ENCODE measurements at places on chromosomes 11 and 22. TPM values are rescaled to one million over a fixed set of nuclear protein-coding genes. Genes with fewer than 3 reads are reported as not detected.

GRCh38 chr11:35412285-35412684, 7.1 kb downstream of the SLC1A2 start:
- no peak for DNase-seq

DNA sequence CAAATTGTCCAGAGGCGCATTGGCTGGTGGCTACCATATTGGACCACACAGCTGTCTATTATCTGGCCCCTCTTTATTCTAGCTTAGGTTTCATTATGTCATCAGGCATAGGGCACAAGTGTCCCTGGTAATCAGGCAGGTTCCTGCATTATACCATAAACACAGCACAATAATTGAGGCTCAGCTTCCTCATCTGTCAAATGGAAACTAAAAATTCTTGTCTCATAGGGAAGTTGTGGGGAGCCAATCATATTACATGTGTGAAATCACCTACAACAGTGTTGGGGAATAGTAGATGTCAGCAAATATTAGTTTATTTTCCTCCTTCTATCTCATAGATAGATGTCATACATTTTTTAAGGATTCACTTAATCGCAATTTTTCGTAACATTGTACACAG, 231.0 kb upstream of the SORL1-AS1 start:
- DNase-seq = no peak

GRCh38 chr11:125082611-125083311, 19.7 kb downstream of the SLC37A2 start:
- no peak for DNase-seq

GRCh38 chr22:37442135-37442534, 14.9 kb upstream of the ELFN2 start:
- DNase-seq = no peak

DNA sequence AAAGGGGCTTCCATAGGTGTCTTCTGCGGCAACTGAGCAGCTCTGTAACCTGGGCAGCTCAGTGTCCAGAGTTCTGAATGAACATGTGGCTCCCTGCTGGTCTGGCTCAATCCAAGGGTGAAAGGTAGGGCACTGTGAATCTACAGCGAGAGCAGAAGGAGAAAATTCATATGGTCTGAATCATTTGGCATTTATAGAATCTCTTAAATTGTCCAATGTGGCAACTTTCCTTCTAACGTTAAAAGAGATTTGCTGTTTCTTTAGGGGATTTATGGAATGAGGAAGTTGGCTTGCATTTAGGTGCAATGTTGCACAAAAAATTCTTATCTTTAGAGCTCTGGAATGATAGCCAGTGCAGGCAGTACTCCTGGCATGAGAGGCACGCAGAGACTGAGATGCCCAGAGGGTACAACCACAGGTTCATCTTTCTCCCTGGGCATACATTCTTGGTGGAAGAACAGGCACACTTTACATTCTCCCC, 17.0 kb downstream of the ATXN10 start:
- no peak for DNase-seq

GRCh38 chr11:35357923-35358322, 61.4 kb downstream of the SLC1A2 start:
- no peak for DNase-seq

DNA sequence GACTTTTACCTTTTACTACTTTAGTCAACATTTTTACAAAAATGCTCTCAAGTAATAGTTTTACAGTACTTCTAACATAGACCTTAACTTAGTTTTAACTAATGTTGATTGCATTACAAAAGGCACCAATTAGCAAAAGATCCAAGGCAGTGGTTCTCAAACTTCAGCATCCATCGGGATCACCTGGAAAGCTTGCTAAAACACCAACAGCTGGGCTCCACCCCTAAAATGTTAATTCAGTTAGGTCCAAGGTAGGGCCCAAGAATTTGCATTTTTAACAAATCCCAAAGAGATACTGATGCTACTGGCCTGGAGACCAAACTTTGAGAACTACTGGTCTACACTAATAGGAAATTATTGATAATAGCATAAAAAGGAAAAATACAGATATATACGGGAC, 5.9 kb downstream of the MTMR2 start:
- no peak for DNase-seq

DNA sequence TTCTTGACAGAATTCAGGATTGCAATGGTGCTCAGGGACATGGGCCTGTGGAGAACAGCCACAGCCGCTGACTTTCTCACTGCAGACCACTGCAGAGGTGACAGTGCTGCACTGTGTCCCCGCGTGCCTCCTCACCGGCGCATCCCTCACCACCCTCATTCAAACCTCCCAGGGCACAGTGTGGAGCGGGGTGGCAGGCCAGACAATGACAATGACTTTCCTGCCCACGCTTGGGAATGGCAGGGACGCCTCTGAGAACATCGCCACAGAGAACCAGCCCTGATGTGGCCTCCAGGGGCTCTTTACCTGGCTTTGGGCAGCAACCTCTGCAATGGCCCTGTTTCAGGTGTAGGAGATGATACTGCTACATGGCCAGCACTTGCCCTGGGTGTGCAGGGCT, 65.7 kb downstream of the NCAPD3 start:
- no peak for DNase-seq

DNA sequence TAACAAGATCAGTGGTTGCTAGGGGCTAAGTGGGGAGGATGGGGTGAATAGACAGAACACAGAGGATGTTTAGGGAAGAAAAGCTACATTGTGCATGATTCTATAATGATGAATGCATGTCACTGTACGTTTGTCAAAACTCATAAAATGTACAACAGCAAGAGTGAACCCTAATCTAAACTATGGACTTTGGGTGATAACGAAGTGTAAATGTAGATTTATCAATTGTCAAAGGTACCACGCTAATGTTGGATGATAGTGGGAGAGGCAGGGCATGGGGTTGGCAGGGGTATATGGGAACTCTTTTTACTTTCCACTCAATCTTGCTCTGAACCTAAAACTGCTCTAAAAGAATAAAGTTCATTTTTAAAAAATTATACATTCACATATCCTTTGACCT, 21.3 kb upstream of the SLC5A1 start:
- no peak for DNase-seq

- DNase-seq = no peak
Measured at GRCh38 chr11:4095509-4096230, 1.1 kb downstream of the RRM1 start.

GRCh38 chr11:75471176-75471973, 38.4 kb upstream of the KLHL35 start:
- peak; percentile 46 for DNase-seq

GRCh38 chr11:131688048-131688693, 317.8 kb downstream of the NTM start:
- DNase-seq = no peak

DNA sequence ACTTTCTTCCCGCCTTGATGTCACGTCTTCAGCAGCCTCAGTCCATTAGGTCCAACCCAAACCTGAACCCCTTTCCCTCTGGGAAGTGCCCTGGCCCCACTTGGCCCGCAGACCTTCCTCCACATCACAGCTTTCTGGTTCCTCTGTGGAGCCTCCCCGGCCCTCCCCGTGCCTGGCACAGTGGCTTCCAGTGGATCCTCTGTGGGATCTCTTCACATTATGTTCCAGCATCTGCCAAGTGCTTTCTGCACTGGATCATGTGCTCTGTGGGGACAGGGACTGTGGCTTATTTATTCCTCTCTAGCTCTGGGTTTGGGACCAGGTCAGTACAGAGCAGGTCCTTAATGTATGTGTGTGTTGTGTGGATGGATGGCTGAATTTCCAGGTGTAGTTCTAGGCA, 30.9 kb downstream of the POLR3H start:
- DNase-seq = no peak

- DNase-seq = peak; percentile 81
Measured at GRCh38 chr11:20131788-20132666, 28.2 kb downstream of the DBX1 start.

- no peak for DNase-seq
Measured at GRCh38 chr11:68506908-68507307, 46.4 kb downstream of the PPP6R3 start.

DNA sequence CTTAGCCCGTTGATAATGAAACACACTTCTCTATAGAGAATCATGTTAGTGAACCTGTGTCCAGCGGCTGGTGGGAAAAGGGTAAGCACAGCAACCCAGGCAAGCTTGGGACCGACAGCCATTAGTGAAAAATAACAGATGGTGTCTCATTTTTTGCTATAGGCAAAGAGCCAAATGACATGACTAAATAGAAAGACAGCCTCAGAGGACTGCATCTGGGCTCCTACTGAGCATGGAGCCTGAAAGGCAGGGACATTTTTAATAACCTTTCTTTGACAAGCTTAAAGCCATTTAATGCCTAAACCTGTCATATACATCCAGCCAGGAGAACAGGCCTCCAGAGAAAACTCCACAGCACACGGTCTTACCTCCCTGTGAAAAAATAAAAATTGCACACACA, 67.0 kb downstream of the FANCF start:
- DNase-seq = no peak

DNA sequence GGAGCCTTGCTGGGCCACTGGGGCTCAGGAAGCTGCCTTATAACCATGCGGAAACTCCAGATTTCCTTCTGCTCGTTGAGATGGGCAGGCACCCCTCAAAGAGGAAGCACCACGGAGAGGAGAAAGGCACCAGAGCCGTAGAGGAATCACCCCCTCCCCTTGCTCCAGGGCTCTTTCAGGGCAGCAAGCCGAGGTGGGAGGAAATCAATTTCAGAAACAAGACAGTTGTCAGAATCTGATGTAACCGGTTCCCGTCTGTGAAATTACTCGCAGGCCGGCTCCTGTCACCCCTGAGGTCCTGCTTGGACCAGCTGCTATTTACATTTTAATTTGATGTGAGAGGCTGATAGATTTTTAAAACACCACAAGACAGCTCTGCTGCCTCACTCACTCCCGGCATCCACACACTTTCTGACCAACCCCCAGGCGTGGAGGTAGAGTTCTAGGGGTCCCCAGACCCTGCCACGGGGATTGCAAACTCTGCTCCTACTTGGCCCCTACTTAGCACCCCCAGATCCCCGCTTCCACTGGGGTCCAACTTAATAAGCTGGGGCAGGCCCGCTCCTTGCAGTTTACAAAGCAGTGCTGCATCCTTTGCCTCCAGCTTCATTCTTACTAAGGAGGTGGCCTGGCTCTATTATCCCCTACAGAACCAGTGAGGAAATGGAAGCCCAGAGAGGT, 162.5 kb downstream of the CEP164 start:
- peak; percentile 58 for DNase-seq

DNA sequence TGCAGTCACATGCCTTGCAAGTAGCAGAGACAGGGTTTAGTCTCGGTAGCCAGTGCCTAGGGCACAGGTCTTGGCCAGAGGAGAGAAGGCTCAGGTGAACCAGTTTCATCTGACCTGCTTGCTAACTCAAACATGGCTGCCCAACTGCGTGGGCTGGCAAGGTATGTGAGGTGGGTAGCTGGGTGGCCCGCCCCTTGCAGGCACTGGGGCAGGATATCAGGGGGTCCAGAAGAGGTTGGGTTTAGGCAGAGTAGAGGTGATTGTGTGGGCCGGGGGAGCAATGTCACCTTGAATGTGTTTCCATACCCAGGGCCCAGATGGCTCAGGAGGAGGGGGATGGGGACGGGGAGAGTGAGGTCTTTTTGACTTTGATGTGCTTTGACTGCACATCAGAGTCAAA, 37.7 kb downstream of the ST3GAL4 start:
- peak; percentile 61 for DNase-seq

- DNase-seq = no peak
Measured at GRCh38 chr11:65506290-65506771, 7.5 kb downstream of the MALAT1 start.

- no peak for DNase-seq
Measured at GRCh38 chr11:70049045-70049444, 29.1 kb upstream of the ANO1 start.

DNA sequence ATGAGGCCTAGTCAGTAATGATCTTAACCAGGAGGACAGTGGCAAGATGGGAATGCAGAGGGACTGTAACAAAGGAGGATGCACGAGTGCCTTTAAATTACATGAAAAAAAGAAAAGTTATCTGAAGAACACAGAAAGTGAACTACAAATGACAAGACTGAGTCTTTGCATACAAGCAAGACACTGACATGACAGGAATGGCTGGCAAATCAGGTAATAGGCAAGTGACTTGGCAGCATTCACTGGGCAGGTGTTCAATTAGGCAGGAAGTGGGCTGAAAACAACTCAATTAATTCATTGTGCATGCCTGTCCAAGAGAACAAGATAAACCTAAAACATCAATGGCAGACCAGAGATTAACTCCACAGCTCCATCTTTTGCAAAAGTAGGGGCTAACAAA, 24.0 kb downstream of the SMCO4 start:
- DNase-seq = no peak

DNA sequence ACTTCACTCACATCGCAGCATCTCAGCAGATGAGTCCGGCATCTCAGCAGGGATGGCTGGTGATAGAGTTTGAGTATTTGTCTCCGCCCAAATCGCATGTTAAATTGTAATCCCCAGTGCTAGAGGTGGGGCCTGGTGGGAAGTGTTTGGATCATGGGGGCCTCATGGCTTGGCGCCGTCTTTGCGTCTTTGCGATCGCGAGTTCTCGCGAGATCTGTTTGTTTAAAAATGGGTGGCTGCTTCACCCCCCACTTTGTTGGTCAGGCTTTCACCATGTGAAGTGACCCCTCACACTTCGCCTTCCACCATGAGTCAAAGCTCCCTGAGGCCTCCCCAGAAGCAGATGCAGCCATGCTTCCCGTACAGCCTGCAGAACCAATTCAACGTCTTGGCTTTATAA, 3.0 kb upstream of the RRP7A start:
- no peak for DNase-seq

GRCh38 chr11:13784855-13785254, 116.4 kb downstream of the FAR1 start:
- DNase-seq = no peak

DNA sequence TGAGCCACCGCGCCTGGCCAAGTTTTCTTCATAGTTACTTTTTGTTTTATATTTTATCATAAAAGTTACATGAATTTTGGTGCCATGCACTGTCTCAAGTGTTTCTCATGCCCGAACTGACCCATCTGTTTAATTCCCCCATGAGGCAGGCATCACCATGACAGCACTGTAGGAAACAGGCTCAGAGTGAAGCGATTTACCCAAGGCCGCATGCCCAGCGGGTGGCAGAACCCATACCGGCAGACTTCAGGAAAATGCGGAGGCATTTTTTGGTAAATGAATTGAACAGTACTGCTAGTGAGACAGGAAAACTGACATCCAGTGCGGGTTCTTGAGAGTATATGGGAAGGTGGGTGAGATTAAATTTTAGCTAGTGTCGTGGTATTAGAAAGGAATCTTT, 19.0 kb downstream of the CECR2 start:
- DNase-seq = no peak

The NUP50 gene
- polyA plus RNA-seq = 26.4 TPM

The DEUP1 gene
- not detected for polyA plus RNA-seq

The FOLH1 gene
- polyA plus RNA-seq = 1.2 TPM

The SLC36A4 gene
- 3.6 TPM for polyA plus RNA-seq

The DRICH1 gene
- polyA plus RNA-seq = 2.2 TPM

The RASD2 gene
- 0.13 TPM for polyA plus RNA-seq

The GRAP2 gene
- polyA plus RNA-seq = 7.6 TPM

The SHANK3 gene
- polyA plus RNA-seq = 112 TPM

The MFRP gene
- 0.02 TPM for polyA plus RNA-seq

The CYP2R1 gene
- 32.7 TPM for polyA plus RNA-seq

The MPPED2 gene
- 0.80 TPM for polyA plus RNA-seq

The YPEL4 gene
- 2.4 TPM for polyA plus RNA-seq

The PLAAT4 gene
- 105 TPM for polyA plus RNA-seq

The OR4C46 gene
- not detected for polyA plus RNA-seq

Measured in spleen (tissue), 13 donors.